ENCODE measurements at places on chromosomes 16 and 17. TPM values are rescaled to one million over a fixed set of nuclear protein-coding genes. Genes with fewer than 3 reads are reported as not detected.

The TBC1D3 gene
- total RNA-seq = not detected

DNA sequence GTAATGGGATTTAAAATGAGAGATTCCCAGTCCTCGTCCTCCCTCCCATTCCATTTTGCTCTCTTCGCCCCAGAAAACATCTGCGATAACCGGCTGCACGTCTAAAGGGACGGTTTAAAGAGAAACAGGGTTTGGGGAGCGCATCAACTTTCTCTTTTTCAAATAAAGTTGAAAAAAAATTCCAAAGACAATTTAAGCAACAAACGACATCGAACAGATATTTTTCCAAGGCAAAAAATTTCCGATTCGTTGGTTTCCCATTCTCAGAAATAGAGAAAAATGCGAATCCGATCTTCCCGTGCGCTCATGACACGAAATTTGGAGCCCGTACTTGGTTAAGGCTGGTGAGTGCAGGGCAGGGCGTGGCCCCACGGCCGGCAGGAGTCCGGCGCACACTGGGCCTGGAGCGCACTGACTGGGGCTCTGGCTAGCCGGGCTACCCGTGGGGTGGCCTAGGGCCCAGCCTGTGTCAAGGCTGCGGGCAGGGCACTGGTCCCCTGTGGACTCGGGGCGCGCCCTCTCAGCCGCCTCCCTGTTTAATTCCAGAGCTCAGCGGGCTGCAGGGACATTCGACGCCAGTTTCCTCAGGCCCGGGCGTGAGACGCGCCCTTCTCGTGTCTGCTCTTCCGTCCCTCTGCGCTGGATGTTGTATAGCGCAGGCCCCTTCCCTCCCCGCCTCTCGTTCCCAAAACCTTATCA lies 17.9 kb upstream of the ZFHX3 start:
- H3K4me1 ChIP-seq = no peaks in the 10 kb centered on the region
- H3K4me3 ChIP-seq = peak overlapping the region; percentile 1
- H3K27ac ChIP-seq = no peak overlapping the region
- no peaks in the 10 kb centered on the region for H3K36me3 ChIP-seq
- H3K27me3 ChIP-seq = no peaks in the 10 kb centered on the region

The RPS6KB1 gene
- total RNA-seq = 41.1 TPM

DNA sequence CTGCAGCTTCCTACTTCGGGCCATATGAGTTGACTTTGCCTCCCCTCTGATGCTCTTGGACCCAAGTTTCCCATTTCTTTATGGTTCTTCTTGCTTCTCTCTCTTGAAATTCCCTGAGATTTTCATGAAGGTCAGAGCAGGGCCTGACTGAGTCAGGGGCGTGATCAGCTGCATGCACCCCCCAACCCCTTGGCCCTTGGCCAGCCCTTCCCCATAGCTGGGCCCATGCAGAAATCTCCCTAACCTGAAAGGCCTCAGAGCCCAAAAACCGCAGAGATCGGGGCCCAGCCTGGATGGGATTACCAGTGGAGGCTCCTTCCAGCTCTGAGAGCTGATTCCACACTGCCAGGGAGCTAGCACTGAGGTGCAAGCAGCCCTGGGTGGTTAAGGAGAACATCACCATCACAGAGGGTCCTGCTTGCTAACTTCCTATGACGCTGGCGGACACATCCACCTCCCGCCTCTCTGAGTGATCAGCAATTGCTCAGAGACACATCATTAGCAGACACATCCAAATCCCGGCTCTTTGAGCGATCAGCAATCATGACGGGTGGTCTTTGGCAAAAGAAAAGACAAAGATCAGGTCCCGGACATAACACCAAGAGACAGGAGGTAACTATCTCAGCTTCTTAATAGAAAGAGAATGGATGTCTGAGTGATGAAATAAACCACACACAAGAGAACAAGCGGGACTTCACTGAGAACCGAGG lies 161.5 kb downstream of the C16orf78 start:
- no peak for DNase-seq
- H3K4me1 ChIP-seq = no peaks in the 10 kb centered on the region
- no peak overlapping the region for H3K4me3 ChIP-seq
- no peaks in the 10 kb centered on the region for H3K27me3 ChIP-seq

GRCh38 chr17:14153374-14153773 lies 83.3 kb downstream of the CDRT15 start:
- H3K27me3 ChIP-seq = no peaks in the 10 kb centered on the region
- H3K27ac ChIP-seq = no peak overlapping the region
- no peak overlapping the region for H3K4me3 ChIP-seq
- H3K4me1 ChIP-seq = peaks cover 3% of the 10 kb centered on the region
- DNase-seq = no peak

The SMARCE1 gene
- 100 TPM for total RNA-seq

The TAC4 gene
- not detected for total RNA-seq

- no peak overlapping the region for H3K27ac ChIP-seq
- DNase-seq = no peak
- no peaks in the 10 kb centered on the region for H3K36me3 ChIP-seq
- H3K27me3 ChIP-seq = no peaks in the 10 kb centered on the region
- H3K4me3 ChIP-seq = no peak overlapping the region
- peaks cover 4% of the 10 kb centered on the region for H3K4me1 ChIP-seq
Observed at GRCh38 chr16:47467501-47467900, 6.4 kb downstream of the PHKB start.

GRCh38 chr17:72863526-72864211 lies 228.8 kb downstream of the SLC39A11 start:
- DNase-seq = no peak
- no peaks in the 10 kb centered on the region for H3K4me1 ChIP-seq
- H3K4me3 ChIP-seq = no peak overlapping the region
- H3K36me3 ChIP-seq = no peaks in the 10 kb centered on the region
- no peaks in the 10 kb centered on the region for H3K27me3 ChIP-seq

The CD300LG gene
- 1.2 TPM for total RNA-seq

- H3K4me3 ChIP-seq = peak overlapping the region; percentile 29
- DNase-seq = no peak
- H3K27ac ChIP-seq = no peak overlapping the region
- H3K36me3 ChIP-seq = no peaks in the 10 kb centered on the region
- peaks cover 3% of the 10 kb centered on the region for H3K27me3 ChIP-seq
Observed at GRCh38 chr17:48603959-48604769, 622 bp downstream of the HOXB6 start.

DNA sequence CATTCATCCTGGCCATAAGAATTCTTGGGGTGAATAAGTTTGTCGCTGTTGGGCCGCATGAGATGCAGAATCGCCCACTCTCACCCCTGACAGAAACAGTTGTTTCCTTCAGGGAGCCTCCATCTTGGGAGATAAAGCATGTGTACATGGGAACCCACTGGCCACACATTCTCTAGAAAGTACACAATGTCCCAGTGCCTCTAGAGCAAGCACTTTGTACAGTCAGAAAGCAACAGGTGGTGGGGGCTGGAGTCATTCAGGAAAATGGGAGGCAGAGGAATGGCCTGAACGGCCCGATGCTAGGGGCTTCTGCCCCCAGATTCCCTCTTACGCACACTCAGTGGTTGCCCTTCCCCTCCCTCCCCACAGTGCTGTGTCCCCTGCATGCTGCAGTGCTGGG lies 16.1 kb downstream of the ACE start:
- peaks cover 2% of the 10 kb centered on the region for H3K4me1 ChIP-seq
- no peaks in the 10 kb centered on the region for H3K36me3 ChIP-seq
- H3K4me3 ChIP-seq = no peak overlapping the region
- no peaks in the 10 kb centered on the region for H3K27me3 ChIP-seq

DNA sequence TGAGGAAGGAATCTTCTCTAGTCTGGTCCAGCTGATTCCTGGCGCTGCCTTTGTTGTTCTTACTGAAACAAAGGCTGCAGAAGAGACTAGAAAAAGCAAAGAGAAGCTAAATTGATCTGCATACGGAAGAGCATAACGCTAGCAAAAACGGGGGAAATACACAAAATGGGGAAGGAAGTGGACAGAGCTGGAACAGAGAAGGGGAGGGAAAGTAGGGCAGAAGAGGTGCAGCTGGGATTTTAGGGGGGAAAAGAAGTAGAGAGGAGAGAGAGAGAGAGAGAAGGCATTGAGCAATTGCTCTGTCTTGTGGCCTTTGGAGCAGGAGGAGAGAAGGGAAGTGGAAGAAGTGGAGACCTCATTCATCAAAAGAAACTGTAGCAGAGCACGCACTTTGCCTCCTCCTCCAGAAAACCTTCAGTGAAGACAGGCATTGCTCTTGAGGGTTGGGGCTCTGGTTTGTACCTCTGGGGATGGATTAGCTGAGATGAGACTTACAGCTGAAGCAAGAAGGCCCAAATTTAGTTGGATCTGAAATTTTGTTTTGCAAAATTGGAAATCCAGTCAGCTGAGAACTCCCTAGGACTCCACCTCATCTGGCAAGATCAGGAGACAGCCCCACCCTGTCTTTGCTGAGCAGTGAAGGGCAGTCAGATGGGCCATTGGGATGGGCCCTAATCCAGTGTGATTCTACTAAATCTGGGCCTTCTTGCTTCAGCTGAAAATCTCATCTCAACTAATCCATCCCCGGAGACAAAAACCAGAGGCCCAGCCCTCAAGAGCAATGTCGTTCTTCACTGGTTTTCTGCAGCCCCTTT lies 55.8 kb downstream of the CDRT4 start:
- no peak for DNase-seq
- no peak overlapping the region for H3K4me3 ChIP-seq
- no peaks in the 10 kb centered on the region for H3K27me3 ChIP-seq
- peak overlapping the region; percentile 23 for H3K27ac ChIP-seq
- peaks cover 8% of the 10 kb centered on the region for H3K4me1 ChIP-seq
- H3K36me3 ChIP-seq = no peaks in the 10 kb centered on the region

DNA sequence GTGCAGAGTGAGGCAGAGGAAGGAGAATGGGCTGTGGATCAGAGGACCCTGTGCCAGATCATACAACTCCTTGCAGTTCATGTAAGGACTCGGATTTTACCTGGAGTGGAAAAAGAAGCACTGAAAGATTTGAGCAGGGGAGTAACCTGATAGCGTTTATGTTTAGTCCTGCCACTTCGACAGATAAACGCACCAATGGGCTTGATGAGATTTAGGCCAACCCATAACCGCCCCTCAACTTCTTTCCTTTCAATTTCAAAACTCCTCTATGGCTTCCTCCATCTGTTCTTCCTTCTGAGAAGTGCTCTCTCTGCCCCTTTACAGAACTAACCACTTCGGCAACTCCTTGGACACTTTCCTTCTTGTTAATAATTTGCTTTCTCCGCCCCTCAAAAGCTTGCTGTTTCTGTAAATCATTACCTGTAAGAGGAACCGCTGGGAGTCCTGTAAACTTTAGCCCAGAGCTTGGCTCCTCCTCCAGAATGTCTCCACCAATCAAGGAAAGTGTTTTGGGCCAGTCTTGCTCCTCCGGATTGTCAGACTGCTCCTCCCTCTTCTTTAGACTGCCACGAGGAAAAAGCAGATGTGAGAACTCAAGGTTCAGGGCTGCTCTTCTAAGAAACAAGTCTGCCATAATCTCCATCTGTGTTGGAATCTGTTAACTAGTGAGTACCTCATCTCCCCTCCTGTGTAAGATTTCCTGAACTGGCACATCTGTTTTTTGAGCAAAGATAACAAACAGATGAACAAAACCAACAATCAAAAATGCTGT lies at the start of gene ACSM3:
TSS of gene ACSM3 (plus strand) at position 554 of the 772 bp plus-strand sequence. CDS start 6,021 bp downstream, outside the sequence.
- no peaks in the 10 kb centered on the region for H3K36me3 ChIP-seq
- no peak for DNase-seq
- H3K27ac ChIP-seq = no peak within 1 kb of the TSS
- H3K4me3 ChIP-seq = peak within 1 kb of the TSS; percentile 12
- H3K27me3 ChIP-seq = no peaks in the 10 kb centered on the region
- peaks cover 5% of the 10 kb centered on the region for H3K4me1 ChIP-seq

GRCh38 chr17:60914078-60914477 lies 236.4 kb downstream of the BCAS3 start:
- no peaks in the 10 kb centered on the region for H3K4me1 ChIP-seq
- no peaks in the 10 kb centered on the region for H3K27me3 ChIP-seq
- no peak for DNase-seq
- H3K36me3 ChIP-seq = no peaks in the 10 kb centered on the region

- H3K27ac ChIP-seq = no peak overlapping the region
- H3K4me1 ChIP-seq = no peaks in the 10 kb centered on the region
- H3K4me3 ChIP-seq = no peak overlapping the region
- H3K27me3 ChIP-seq = no peaks in the 10 kb centered on the region
Observed at GRCh38 chr16:27980919-27981700, 82.4 kb downstream of the GSG1L start.

The OTOP3 gene
- not detected for total RNA-seq

DNA sequence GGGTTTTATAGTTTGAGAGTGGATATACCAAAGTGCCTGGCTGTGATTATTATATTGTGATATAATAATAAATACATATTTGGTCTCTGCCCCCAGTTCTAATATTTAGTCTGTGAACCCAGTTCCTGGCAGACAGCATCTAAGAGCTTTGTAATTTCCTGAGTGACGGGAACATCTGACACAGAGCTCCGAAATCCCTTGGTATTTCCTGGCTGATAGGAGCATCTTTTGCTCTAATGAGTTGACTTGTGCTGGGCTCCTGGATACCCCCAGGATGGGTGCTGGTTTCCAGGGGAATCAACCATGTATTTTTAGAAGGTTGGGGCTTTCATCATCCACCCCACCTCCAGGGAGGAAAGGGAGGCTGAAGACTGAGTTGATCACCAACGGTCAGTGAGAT lies 187.3 kb downstream of the CDH13 start:
- no peak overlapping the region for H3K4me3 ChIP-seq
- no peak overlapping the region for H3K27ac ChIP-seq
- no peak for DNase-seq
- H3K4me1 ChIP-seq = no peaks in the 10 kb centered on the region

The PTRH2 gene
- total RNA-seq = 19.6 TPM

The QRICH2 gene
- 1.1 TPM for total RNA-seq

GRCh38 chr17:49061524-49061943 lies 64.3 kb downstream of the IGF2BP1 start:
- no peak for DNase-seq
- H3K27ac ChIP-seq = no peak overlapping the region
- no peaks in the 10 kb centered on the region for H3K27me3 ChIP-seq
- no peaks in the 10 kb centered on the region for H3K36me3 ChIP-seq
- H3K4me3 ChIP-seq = no peak overlapping the region
- H3K4me1 ChIP-seq = no peaks in the 10 kb centered on the region

The FBXW10B gene
- total RNA-seq = not detected

DNA sequence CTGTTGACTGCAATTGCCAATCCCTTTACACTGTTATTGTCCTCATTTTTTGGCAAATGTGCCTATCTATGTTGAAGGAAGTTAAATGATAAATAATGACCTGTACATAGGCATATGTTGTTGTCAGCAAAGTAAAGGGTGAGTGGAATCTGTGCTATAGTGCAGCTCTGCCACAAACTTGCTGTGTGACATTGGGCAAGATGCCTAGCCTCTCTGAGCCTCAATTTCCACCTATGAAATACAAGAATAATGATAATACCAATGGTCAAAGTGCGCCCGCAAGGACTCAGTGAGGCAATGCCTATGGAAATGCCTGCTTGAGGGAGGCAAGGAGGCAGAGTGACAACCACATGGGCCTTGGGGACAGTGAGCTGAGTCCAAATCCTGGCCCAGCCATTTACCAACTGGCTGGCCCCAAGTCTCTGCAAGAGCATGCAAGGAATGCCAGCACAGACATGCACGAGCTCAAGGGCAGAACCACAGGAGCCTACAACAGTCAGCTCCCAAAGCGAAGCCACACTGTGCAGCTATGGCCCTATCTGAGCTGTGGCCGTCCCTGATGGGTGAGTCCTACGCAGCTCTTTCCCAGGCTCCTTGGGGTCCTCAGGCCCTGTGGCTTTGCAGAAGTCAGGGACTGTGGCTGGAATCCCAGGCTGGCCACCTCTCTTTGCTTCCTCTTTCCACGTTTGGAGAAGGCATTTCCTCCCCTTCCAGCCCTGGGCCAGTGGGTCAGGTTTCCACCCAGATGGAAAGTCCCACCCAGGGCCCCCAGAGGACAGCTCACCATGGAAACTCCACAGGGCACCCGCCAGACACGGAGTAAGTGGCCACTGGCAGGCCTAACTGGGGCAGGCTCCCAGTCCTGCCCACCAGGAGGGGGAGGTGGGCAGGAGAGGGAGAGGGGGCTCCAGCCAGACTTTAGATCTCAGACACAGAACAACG lies 82.1 kb downstream of the ZNF423 start:
- no peak for DNase-seq
- no peak overlapping the region for H3K27ac ChIP-seq
- H3K27me3 ChIP-seq = no peaks in the 10 kb centered on the region
- H3K4me3 ChIP-seq = no peak overlapping the region
- no peaks in the 10 kb centered on the region for H3K36me3 ChIP-seq
- H3K4me1 ChIP-seq = peaks cover 3% of the 10 kb centered on the region

The ABCA6 gene
- 33.5 TPM for total RNA-seq

Data from ovary (tissue), 10 donors.